ENCODE measurements at places on chromosomes 1 and 21.

GRCh38 chr21:17045214-17045853 lies 467.5 kb upstream of the CXADR start:
- H3K27me3 ChIP-seq, result no peaks in the 10 kb centered on the region
- H3K4me3 ChIP-seq, result no peak overlapping the region
- H3K27ac ChIP-seq, result no peak overlapping the region
- no peaks in the 10 kb centered on the region for H3K4me1 ChIP-seq
- no peak for DNase-seq

- H3K4me3 ChIP-seq, result no peak overlapping the region
- peaks cover 6% of the 10 kb centered on the region for H3K4me1 ChIP-seq
- no peaks in the 10 kb centered on the region for H3K27me3 ChIP-seq
- H3K36me3 ChIP-seq, result peaks cover 9% of the 10 kb centered on the region
Observed at GRCh38 chr1:113898241-113898814, 6.3 kb downstream of the AP4B1 start.

DNA sequence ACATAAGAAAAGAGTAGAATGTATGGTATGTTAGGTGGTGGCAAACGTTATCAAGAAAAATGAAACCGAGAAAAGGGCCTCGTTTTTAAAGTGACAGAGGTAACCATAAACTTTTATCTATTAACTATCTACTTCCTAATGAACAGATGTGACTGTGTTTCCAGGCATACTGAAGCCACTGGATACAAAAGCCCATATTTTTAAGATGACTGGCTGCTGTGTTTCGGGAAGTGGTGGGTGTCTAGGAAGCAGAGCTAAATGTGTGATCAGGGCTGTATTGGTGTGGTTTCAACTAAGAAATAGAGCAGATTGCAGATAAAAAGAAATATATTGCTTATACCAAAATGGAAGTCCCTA lies 71.8 kb downstream of the CHRM3 start:
- no peak for DNase-seq
- peaks cover 9% of the 10 kb centered on the region for H3K4me1 ChIP-seq
- H3K4me3 ChIP-seq, result no peak overlapping the region
- H3K36me3 ChIP-seq, result peaks cover 11% of the 10 kb centered on the region

- H3K4me3 ChIP-seq, result peak overlapping the region; percentile 89
- peaks cover 22% of the 10 kb centered on the region for H3K4me1 ChIP-seq
- peaks cover 6% of the 10 kb centered on the region for H3K27me3 ChIP-seq
- peaks cover 8% of the 10 kb centered on the region for H3K36me3 ChIP-seq
- DNase-seq, result peak; percentile 18
Observed at GRCh38 chr1:10794724-10795275, 1.6 kb downstream of the CASZ1 start.

GRCh38 chr1:1243266-1243660 lies 3.3 kb downstream of the C1QTNF12 start:
- no peaks in the 10 kb centered on the region for H3K36me3 ChIP-seq
- peaks cover 2% of the 10 kb centered on the region for H3K27me3 ChIP-seq
- no peak overlapping the region for H3K4me3 ChIP-seq
- no peaks in the 10 kb centered on the region for H3K4me1 ChIP-seq
- no peak overlapping the region for H3K27ac ChIP-seq

DNA sequence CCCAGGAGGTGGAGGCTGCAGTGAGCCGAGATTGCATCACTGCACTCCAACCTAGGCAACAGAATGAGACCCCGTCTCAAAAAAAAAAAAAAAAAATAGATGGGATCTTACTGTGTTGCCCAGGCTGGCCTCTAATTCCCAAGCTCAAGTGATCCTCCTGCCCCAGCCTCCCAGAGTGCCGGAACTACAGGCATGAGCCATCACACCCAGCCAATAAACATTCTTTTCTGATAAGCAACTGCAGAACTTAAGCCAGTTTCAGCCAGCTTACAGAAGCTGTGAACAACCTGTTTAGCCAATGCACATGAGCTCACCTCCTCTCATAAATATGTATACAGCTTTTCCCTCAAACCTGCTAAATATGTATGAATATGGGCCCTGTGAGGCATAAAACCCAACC lies 3.1 kb upstream of the MIIP start:
- no peak overlapping the region for H3K27ac ChIP-seq
- peaks cover 7% of the 10 kb centered on the region for H3K27me3 ChIP-seq
- peaks cover 20% of the 10 kb centered on the region for H3K36me3 ChIP-seq
- no peak for DNase-seq

GRCh38 chr1:177287270-177287669 lies 116.5 kb downstream of the BRINP2 start:
- no peaks in the 10 kb centered on the region for H3K36me3 ChIP-seq
- no peak for DNase-seq
- peaks cover 28% of the 10 kb centered on the region for H3K4me1 ChIP-seq
- peaks cover 7% of the 10 kb centered on the region for H3K27me3 ChIP-seq
- no peak overlapping the region for H3K4me3 ChIP-seq
- H3K27ac ChIP-seq, result no peak overlapping the region

GRCh38 chr1:58997637-58998036 lies 213.8 kb upstream of the JUN start:
- no peaks in the 10 kb centered on the region for H3K27me3 ChIP-seq
- no peaks in the 10 kb centered on the region for H3K4me1 ChIP-seq
- no peaks in the 10 kb centered on the region for H3K36me3 ChIP-seq
- no peak for DNase-seq
- no peak overlapping the region for H3K4me3 ChIP-seq

DNA sequence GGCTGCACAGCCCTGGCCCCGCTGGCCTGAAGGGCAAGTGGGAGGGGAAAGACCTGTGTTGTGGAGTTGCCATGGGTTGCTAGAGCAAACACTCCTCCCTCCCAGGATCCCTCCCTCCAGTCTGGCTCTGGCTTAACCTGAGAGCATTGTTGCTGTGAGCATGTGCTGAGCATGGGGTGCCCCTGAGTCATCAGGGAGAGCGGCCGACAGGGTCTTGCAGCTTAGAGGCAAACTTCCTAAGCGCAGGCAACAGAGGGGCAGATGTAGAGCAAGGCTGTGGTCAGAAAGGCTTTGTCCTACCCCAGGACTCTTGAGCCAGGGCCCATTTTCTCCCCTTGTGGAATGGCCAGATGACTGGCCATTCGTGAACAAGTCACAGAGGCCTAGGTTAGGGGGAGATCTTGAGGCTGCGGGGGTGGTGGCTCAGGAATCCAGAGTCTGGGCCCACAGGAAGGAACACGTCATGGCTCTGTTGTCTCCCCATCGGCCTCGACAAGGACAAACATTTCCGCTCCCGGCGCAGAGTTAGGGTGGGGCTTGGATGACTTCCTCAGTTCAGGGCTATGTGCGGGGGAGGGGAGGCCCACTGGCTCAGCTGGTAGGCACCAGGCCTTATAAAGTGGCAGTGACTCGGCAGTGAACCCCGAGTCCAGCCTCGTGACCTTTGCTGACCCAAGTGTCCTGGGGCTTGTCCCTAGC lies 362 bp upstream of the DYNLT4 start:
- peaks cover 24% of the 10 kb centered on the region for H3K36me3 ChIP-seq
- H3K4me3 ChIP-seq, result peak overlapping the region; percentile 81
- DNase-seq, result peak; percentile 83
- peaks cover 59% of the 10 kb centered on the region for H3K4me1 ChIP-seq
- H3K27me3 ChIP-seq, result peaks cover 38% of the 10 kb centered on the region
- H3K27ac ChIP-seq, result peak overlapping the region; percentile 100

DNA sequence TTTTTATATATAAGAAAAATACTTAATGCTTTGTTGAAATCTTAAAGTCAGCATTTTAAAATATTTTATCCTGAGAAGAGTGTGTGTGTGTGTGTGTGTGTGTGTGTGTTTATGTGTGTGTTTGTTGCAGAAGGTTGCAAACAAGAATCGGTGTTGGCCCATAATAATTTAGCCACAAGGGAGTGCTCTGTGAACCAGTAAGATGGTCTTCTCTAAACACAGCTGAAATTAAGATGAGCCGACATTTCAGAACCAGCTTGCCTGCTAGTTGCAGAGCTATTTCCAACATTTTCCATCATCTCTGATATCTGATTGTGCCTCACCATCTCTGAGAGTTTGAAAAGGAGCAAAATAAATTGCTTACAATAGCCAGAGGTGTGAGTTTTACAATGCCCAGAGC lies 158.8 kb upstream of the SGIP1 start:
- H3K4me1 ChIP-seq, result peaks cover 41% of the 10 kb centered on the region
- H3K27ac ChIP-seq, result no peak overlapping the region
- no peak for DNase-seq
- peaks cover 38% of the 10 kb centered on the region for H3K36me3 ChIP-seq

DNA sequence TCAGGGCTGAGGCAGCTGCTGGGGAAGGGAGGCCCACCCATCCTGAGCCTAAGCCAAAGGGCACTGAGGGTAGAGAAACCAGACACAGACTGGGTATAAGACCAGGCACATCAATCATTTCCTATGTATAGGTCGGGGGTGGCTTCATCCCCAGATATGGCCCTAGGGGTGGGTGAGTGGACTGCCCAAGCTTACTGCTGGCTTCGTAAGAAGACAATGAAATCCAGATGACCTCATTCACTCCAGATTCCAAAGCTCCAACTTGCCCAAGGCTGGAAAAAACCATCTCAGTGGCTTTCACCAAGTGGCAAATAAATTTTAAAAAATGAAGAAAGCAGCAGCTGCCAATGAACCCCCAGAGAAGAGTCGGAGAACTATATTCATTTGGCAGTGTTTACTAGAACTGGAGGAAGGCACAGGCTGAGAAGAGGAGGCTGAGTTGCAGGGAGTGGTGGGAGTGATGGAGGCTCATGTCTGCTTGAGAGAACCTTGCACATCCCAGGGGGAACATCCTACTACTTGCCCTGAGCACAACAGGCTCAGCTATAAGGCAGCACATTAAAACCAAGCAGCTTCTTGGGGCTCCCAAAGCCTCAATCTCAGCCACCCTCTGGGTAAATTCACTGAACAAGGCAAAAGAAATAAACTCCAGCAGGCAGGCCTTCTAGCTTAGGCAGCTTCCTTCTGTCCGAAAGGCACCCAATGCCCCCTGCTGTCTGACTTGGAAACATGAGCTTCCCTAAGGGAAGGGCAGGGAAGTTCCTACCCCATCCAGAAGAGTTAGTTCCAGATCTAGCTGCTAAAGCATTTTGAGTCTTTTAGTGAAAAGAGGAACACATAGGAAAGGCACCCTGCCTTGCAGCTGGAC lies 14.1 kb downstream of the PEA15 start:
- H3K27ac ChIP-seq, result peak overlapping the region; percentile 92
- peaks cover 7% of the 10 kb centered on the region for H3K27me3 ChIP-seq
- peaks cover 41% of the 10 kb centered on the region for H3K4me1 ChIP-seq
- peaks cover 64% of the 10 kb centered on the region for H3K36me3 ChIP-seq
- DNase-seq, result peak; percentile 57

- DNase-seq, result no peak
- H3K27me3 ChIP-seq, result peaks cover 6% of the 10 kb centered on the region
- H3K36me3 ChIP-seq, result peaks cover 10% of the 10 kb centered on the region
- H3K4me3 ChIP-seq, result no peak overlapping the region
- no peak overlapping the region for H3K27ac ChIP-seq
Observed at GRCh38 chr1:151653397-151653796, 41.5 kb downstream of the SNX27 start.

DNA sequence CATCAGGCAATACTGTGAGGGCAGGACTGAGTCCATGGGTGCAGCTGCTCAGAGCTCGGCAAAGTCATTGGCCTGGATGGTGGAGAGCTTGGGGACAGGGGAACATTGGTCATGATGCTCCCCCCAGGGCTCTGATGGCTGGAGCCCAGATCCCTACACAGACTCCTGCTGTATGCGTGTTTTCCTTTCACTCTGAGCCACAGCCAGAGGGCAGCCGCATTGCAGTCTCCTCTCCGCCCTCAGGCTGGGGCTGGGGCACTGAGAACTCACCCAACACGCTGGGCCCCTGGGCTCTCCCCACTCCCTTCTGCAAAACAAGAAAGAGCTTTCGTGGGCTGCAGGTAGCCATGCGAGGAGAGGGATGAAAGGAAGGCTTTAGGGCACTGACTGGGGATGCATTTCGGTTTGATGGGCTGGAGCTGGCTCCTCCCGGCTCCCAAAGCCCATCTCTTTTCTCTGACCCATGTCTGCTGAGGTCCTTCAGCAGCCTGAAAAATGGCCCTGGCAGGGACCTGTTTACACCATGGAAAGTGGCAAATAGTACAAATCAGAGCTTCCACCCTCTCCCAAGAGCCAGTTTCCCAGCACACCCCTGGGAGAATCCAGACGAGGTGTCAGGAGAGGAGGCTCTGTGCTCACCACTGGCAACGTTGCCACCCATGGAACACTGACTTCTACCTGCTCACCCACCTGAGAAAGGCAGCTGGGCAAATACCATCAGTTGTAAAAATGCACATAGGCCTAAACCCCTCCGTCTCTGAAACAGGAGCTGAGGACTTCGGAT lies 43.8 kb downstream of the CAPN2 start:
- no peak for DNase-seq
- peaks cover 67% of the 10 kb centered on the region for H3K36me3 ChIP-seq
- H3K4me3 ChIP-seq, result no peak overlapping the region
- peaks cover 17% of the 10 kb centered on the region for H3K4me1 ChIP-seq

DNA sequence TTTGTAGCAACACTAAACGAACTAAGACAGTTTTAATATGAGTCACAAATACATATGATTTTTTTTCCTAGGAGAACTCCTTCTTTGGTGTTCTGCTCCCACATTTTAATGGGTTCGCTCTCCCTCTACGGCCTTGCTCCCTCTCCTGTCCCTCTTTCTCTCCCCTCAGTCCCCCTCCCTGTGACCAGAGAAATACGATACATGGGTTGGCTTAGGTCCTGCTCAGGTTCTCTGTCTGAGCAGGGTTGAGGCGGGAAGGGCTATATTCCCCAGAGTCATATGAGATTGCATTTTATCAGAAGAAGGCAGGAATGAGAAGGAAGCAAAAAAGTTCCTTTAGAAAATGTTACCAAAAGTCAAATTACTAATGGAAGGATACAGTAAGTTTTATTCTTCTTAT lies 44.6 kb downstream of the UBE2U start:
- H3K36me3 ChIP-seq, result no peaks in the 10 kb centered on the region
- H3K27me3 ChIP-seq, result no peaks in the 10 kb centered on the region
- DNase-seq, result no peak
- peaks cover 24% of the 10 kb centered on the region for H3K4me1 ChIP-seq

DNA sequence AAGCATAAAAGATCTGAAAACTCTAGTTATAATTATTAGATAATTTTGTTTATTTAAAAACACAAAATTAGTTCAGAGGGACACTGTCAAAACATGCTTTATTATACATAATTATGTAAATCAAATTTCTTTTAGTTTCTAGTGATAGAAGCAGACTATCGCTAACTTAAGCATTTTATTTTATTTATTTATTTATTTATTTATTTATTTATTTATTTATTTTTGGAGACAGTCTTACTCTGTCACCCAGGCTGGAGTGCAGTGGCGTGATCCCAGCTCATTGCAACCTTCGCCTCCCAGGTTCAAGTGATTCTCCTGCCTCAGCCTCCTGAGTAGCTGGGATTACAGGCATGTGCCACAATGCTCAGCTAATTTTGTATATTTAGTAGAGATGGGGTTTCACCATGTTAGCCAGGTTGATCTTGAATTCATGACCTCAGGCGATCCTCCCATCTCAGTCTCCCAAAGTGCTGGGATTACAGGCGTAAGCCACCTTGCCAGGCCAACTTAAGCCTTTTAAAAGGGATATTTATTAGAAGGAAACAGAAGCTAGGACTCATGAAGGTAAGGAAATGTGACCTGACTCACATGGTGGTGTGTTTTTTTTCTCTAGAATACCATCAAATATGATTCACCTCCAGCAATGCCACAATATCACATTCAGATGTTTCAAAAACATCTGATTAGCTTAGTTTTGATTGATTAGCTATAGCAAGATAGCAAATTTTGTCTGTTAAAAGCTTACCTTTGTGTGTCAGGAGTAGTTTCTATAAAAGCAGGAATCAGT lies 1357.4 kb upstream of the ADGRL4 start:
- no peaks in the 10 kb centered on the region for H3K4me1 ChIP-seq
- no peaks in the 10 kb centered on the region for H3K27me3 ChIP-seq
- no peak for DNase-seq
- H3K36me3 ChIP-seq, result no peaks in the 10 kb centered on the region
- H3K27ac ChIP-seq, result no peak overlapping the region

Measured in endothelial cell (in vitro differentiated cells).